ENCODE measurements at places on chromosomes 11 and 22.

- no peak for DNase-seq
Observed at GRCh38 chr11:112589155-112589554, 328.5 kb upstream of the PLET1 start.

DNA sequence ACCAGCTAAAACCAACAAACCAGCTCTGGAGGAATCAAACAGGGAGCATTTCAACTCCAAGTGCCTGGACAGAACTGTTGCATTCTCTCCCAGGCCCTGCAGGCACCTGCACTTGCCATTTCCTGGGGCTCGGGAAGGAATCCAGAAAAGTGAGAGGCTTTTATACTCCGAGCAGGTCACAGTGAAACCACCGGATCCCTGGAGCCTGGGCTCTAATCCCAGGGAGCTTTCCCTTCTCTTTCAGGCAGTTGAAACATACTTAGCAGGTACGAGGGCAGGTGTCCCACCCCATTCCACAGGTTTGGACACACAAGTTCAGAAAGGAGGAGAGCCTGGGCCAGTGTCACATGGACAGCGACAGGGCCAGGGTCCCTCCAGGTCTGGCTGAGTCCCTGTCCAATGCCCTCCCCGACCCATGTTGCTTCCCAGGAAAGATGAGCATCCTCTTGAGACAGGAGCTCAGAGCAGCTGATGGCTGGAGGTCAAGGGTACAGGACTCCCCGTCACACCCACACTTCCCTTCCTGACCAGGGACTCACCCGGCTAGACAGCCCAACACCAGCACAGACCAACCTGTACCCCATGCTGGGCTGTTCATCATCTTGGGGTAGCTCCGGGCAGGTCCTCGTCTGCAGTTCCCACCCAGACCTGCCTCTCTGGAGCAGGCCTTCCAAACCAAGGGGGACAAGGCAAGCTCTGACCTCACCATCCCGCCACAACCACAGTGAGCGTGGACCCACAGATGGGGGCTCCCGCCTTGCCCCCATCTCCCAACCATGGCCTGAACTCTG lies 49.9 kb upstream of the CD5 start:
- DNase-seq, result no peak

- no peak for DNase-seq
Observed at GRCh38 chr11:128981254-128981653, 38.6 kb upstream of the TP53AIP1 start.

DNA sequence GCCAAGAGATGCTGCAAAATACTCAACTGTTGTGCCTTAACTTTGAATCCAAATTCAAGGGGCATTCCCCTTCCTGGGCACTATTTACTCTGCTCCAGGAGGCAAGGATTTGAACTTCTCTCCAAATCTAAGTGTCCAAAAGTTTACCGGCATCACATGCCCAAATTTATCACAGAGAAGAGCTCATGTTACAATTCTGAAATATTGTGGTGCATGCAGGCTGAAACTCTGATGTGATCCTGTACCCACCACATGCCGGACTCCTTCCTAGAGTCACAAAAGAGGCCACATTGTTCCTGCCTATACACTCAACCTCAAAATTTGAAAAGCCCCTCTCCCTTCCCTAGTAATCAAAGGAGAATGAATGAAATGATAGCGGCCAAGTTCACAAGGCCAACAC lies 1.3 kb downstream of the TRAF6 start:
- no peak for DNase-seq

- DNase-seq, result no peak
Observed at GRCh38 chr11:15139096-15139770, 24.5 kb downstream of the INSC start.

- no peak for DNase-seq
Observed at GRCh38 chr22:49994361-49995040, 18.1 kb downstream of the IL17REL start.

DNA sequence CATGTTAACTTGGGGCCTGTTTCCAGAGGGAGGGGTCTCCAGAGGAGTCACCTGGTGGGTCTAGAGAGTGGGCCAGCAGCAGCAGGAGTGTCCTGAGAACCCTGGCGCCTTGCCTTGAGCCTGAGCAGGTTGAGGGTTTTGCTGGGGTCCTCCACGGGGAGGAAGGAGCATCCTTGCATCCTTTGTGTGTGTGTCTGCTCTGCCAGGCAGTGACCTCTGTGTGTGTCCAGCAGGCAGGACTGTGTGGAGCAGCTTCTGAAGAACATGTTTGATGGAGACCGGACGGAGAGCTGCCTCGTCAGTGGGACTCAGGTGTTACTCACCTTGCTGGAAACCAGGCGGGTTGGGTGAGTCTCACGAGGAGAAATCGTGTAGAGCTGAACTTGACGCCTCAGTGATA lies 55.7 kb downstream of the SBF1 start:
- no peak for DNase-seq

DNA sequence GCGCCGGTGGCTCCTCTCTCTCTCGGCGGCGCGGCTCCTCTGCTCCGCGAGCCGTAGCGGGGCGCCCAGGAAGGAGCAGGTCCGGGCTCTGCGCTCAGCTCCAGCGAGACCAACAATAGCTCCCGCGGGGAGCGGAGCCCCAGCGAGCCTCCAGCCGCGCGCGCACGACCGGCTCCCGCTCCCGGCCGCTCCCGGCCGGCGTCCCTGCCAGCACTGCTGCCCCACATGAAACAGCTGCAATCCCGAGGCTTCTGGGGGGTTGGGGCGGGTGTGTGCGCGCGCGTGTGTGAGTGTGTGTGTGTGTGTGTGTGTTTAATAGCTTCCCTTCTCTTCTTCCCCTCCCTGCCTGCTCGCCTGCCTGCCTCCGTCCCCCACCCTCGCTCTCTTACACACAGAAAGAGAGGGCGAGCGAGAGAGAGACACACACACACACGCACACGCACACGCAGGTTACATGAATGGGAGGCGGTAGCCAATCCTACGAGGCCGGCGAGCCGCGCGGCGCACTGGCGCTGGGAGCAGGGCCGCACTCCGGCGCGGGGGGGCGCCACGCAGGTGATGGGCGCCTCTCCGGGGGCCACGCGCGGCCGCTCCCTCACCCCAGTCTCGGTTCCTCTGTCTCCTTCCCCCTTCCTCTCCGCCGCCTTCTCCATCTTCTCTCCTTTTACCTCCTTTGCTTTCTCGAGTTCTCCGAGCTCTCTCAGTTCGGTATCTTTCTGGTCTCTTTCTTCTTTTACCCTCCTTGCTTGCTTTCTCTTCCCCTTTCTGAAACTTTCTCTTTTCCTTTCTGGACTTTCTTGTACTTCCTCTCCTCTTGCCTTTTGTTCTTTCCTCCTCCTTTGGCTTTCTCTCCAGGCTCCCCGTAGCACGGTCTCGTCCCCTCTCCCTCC lies at the start of gene TENM4:
Gene TENM4, minus strand, starts transcription at position 460 of the 890 bp plus-strand sequence. CDS start 371,086 bp downstream, outside the sequence.
- no peak for DNase-seq

DNA sequence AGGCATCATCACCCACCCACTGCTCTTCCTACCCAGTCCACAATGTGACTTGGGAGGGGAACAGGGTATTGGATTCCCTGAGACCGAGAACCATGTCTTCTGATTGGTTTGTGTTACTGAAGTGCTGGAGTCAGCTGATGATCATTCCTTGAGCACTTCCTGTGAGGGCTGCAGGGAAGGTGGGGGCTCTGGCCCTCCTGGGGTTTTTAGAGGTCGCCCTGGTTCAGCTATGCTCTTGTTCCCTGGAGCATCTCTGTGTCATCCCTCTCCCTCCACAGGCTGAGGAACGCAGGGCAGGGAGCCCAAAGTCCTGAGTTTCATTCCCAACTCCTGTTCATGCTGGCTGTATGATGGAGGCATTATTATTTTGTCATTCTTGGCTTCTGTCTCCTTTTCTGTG lies 6.7 kb downstream of the ZC3H7B start:
- DNase-seq, result no peak

- peak; percentile 44 for DNase-seq
Observed at GRCh38 chr22:22357024-22357883, 112.7 kb downstream of the VPREB1 start.

- DNase-seq, result no peak
Observed at GRCh38 chr22:44275631-44275995, 37.1 kb downstream of the SHISAL1 start.

DNA sequence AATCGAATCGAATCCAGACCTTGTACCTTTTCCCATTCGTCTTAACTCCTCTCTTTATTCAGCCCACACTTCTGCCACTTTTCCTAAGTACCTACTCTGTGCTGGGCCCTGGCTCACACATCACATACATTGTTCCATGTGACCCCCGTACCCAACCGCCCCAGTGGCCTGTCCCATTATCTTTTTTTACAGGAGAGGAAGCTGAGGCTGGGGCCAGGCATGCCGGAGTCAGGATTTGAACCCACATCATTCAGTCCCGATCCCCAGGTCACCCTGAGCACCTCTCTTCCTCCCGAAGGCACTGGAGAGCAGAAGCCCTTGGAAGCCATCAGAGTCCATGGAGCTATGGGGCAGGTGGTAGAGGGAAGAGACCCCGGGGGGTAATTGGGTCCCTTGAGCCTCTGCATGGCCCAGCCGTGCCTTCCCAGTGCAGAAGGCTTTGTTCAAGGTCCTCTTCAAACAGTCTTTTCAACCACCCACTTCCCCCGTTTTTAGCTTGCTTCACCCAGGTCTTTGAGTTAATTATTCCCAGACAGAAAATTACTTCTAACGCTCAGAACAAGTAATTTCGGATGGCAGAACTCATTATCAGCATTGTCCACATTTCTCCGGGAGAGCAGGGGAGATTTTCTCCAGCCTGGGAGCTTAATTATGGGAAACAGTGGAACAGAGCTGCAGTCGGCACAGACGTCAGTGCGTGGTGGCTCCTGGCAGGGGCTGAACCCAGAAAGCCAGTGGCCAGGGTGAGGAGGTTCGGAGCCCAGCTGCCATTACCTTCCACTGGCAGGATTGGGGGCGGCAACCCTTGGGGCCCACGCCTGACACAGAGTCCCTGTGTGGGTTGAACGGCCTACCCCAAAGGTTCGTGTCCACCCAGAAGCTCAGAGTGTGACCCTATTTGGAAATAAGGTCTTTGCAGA lies 82.4 kb upstream of the RTL6 start:
- no peak for DNase-seq

DNA sequence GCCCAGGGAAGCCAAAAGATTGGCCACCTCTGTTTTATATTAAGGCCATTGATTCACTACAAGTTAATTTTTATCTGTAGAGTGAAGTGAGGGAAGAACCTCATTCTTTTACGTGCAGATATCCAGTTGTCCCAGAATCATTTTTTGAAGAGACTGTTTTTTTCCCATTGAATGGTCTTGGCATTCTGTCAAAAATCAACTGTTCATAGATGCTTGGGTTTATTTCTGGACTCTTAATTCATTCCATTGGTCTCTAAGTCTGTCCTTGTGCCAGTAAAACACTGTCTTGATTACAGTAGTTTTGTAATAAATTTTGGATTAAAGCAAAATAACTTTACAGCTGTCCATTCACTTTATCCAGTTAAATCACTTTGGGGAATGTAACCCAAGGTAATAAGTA lies 26.8 kb downstream of the WBP2NL start:
- no peak for DNase-seq

DNA sequence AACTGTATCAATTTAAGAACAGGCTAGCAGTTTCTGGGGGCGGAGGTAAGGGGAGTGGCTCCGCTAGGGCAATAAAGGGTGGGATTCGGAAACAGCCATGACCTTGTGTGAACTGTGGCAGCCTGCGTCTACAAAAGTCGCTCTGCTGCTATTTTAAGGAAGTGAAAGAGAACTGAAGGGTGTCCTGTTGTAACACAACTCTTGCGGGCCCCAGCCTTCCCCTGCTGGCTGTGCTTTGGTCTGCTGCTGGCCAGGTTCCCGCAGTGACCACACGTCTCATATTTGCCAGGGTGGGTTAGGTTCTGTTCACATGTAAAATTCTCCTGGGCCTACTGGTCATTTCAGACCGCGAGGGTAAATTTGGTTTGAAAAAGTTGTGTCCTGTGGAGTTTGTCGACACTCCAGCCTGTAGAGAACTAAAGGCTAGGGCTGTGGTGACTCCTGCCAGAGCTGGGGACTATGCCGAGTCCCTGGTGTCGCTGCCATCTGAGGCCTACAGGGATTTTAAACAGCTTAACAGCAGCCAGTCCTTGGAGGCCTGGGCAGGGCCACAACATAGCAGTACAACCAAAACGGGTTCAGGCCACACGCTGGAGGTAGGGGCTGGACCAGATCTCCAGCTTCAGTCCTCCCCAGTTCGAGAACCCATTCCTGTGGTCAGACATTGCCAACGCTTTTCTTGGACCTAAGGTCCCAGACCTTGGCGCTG lies 1.1 kb upstream of the PPFIBP2 start:
- DNase-seq, result no peak

GRCh38 chr11:94028436-94028835 lies 7.3 kb downstream of the HEPHL1 start:
- peak; percentile 96 for DNase-seq

GRCh38 chr11:115267238-115267781 lies 236.9 kb downstream of the CADM1 start:
- no peak for DNase-seq

- DNase-seq, result peak; percentile 88
Observed at GRCh38 chr11:128208329-128209137, 378.8 kb downstream of the ETS1 start.

DNA sequence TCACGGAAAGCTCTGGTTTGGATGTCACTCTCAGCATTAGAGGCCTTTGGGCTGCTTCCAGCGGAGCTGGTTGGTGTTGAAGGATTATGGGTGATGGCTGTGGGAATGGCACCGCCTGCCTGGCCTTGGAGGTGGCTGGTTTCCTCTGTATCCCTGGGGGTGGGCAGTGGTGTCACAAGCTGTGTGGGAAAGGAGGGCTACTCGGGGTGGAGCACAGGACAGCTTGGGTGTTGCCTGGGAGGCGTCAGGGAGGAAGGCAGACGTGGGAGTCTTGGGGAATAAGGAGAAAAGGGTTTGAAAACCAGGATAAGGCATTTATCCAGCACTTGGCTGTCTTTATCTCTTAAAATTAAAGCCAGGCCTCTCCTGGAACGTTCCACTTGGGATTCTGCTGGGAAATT lies 71.8 kb downstream of the ADAMTS15 start:
- no peak for DNase-seq

DNA sequence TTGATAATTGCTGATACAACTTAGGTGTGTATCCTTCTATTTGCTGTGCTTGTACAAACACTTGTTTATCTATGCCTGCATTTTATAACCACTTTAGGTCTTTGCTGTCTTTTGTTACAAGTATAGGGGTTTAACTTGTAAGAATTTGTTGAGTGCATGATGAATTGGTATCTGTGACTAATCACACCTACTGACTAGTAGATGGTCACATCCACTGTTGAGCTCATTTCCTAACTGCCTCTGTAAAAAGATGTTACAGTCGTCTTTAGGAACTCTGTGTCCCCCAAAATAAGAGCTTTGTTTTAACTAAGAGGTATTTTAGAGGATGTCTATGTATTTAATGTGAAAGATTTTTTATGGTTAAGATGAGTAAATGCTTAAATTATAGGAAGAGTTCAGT lies 60.5 kb downstream of the HIPK3 start:
- no peak for DNase-seq

GRCh38 chr11:103395612-103396011 lies 286.4 kb downstream of the DYNC2H1 start:
- no peak for DNase-seq

DNA sequence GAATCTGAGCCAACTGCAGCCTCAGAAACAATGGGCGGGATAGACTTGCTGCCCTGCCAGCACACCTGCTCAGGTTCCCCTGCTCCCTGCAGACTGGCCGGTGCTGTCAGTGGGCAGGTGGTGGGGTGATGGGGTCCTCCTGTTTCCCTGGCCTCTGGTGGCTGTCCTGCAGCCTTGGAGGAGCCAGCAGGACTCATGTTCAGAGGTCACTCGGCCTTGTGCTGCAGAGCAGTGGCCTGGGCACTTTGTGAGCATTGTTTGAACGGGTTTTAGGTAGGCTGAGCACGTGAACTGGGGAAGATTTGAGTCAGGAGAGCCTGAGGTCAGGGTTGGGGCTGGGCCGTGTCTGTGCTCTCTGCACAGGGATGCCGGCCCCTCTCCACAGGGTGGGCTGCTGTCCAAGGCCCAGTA lies 17.6 kb downstream of the PPIL2 start:
- DNase-seq, result no peak

- no peak for DNase-seq
Observed at GRCh38 chr11:2778630-2779498, 79.1 kb upstream of the KCNQ1OT1 start.

Measured in keratinocyte (primary cell).